ENCODE measurements at places on chromosomes 1 and 21.

- no peak for DNase-seq
Measured at GRCh38 chr1:37793773-37794371, at the start of gene MANEAL. Gene MANEAL, plus strand, starts transcription at chr1:37793847. Its CDS starts 336 bp downstream, at chr1:37794183.

- DNase-seq, result no peak
Measured at GRCh38 chr1:5751833-5752745, 240.1 kb downstream of the NPHP4 start.

DNA sequence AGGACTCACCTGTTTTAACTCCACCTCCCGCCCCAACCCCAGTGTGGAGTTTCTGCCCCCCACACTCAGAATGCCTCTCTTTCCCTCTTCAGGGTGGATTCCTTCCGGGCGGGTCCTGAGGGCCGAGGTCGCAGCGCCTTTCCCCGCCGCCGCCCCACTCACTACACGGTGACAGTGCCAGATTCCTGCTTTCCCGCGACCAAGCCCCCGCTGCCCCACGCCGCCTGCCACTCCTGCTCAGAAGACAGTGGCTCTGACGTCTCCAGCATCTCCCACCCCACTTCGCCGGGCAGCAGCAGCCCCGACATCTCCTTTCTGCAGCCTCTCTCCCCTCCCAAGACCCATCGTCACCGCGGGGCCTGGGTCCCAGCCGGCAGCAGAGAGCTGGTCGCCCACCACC lies 16.7 kb downstream of the INAVA start:
- DNase-seq, result no peak

- no peak for DNase-seq
Measured at GRCh38 chr1:248596615-248597014, 885 bp downstream of the OR2T10 start.

All from cortex of kidney (tissue), 1 donor.